ENCODE measurements at places on chromosomes 5 and 9.

DNA sequence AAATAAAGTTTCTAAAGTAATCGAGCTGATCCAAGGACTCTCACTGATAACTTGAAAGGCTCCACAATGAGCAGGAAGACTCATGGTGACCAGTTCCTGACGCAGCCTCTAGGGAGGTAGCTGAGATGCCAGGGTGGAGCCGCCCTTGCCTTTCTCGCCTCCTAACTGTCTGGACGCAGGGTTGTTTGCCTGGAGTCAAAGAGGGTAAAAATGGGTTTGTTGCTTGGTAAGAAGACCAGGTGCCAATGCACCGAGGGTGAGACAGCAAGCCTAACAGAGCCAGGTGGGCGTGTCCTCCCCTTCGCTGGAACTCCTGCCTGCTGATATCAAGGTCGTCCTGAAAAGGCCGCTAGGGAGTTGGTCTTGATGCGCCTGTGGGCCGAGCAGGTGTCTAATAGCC is 48.6 kb upstream of the FCN1 start:
- DNase-seq = no peak

DNA sequence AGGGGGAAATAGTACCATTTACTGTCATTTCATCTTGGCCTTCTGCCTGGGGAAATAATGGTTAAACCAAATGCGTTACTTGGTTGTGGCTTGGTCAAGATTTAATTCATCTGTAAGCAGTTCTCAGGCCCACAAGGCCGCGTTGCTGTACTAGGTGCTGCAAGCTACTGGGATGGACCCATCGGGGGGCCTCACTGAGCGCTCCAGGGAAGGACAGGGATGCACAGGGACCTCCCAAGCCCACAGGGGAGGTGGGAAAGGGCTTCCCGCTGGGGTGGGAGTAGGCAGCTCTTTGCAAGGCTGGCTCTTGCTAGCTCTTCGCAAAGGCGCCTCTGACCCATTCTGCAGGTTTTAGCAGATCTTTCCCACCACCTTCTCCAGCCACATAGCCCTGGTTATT is 8.0 kb downstream of the GFPT2 start:
- DNase-seq = no peak

DNA sequence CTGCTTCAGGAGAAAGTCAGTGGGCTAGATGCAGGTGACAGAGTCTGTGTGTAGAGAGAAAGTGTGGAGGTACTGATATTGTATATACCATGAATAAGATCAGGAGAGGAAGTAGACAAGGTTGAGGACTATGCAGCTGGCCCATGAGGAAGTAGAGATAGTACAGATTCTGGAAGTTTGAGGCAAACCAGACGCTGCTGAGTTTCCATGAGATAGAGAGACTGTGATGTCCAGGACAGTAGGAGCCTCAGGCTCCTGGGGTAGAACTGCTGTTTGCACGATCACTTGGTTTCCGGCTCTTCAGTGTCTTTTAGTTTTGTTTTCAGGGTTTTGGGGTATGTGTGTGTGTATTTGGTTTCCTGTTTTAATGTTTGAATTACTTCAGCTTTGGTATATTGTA is 13.6 kb downstream of the OTULINL start:
- no peak for DNase-seq

GRCh38 chr9:78044189-78044588 is 12.6 kb upstream of the GNAQ start:
- no peak for DNase-seq

- DNase-seq = no peak
These were observed 91.2 kb upstream of the CPEB4 start for GRCh38 chr5:173796721-173797495.

DNA sequence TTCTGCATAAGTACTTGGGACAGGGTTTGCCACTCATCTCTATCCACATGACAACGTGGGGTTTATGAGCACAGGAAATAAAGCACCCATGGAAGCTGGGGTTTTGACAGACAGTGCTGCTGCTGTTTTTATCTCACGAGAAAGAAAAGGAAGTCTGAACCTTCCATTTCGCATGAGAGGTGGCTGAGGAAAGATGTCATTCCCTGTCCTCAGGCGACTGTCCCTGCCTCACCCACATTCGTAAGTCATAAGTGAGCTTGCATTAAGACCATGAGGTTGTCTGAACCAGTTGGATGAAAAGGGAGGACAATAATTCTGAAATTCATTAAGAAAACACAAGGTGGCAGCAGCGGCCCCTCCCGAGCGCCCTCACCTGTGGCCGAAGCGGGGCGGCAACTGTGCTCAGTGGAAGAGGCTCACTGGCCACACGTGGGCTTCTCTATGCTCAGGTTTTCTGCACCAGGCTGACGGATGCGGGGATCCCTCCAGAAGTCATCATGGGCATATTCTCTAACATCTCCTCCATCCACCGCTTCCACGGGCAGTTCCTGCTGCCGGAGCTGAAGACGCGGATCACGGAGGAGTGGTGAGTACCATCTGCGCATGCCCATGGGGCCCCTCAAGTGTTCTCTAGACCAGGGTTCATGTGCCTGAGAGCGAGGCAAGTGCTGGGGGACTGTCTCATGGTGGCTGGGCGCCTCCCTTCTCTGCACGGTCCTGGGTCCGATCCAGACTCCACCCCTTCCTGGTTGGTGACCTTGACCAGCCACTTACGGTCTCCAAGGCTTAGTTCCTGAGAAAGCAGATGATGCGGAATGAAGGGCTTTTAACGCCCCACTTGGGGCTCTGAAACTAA is 54.7 kb upstream of the SUSD3 start:
- DNase-seq = peak; percentile 11

DNA sequence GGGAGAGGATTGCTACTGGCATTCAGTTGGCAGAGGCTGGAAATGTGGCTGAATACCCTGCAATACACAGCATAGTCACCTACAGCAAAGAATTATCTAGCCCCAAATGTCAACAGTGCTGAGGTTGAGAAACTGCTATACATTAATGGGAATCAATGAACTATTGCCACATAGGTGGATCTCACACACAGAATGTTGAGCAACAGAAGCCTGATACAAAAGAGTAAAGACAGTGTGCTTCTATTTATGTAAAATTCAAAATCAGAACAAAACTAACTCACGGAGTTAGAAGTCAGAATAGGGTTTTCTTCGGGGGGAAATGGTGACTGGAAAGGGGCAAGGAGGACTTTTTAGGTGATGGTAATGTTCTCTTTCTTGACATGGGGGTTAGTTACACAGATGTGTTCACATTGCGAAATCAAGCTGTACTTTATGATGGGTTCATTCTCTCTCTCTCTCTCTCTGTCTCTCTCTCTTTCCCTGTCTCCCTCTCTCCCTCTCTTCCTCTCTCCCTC is 45.7 kb upstream of the PANK3 start:
- no peak for DNase-seq
